ENCODE measurements at places on chromosomes 3 and 15.

- no peak for DNase-seq
Measured at GRCh38 chr3:177729956-177730681, 532.8 kb upstream of the TBL1XR1 start.

DNA sequence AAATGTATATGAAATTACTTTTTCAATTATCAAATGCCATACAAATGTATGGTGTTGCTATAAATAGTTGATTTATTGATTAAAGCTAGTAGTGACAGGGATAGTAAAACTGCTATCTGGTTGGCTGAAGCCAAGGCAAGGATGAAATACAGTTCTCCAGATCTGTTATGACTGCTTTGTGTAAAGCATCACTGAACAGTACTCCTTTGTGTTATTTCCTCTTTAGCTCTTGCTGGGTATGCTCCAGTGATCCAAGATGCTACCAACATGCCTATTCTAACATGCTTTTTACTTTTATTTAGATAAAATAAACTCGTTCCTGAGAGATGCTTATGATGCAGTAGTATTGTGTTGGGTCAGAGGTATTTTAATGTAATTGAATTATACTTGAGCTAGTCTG, 12.4 kb upstream of the UBR1 start:
- no peak for DNase-seq

- peak; percentile 47 for DNase-seq
Measured at GRCh38 chr3:125245521-125245920, 33.0 kb upstream of the SLC12A8 start.

- peak; percentile 8 for DNase-seq
Measured at GRCh38 chr3:183098536-183099025, 715 bp downstream of the MCCC1 start.

GRCh38 chr3:182697345-182697919, 95.9 kb upstream of the ATP11B start:
- DNase-seq: no peak

DNA sequence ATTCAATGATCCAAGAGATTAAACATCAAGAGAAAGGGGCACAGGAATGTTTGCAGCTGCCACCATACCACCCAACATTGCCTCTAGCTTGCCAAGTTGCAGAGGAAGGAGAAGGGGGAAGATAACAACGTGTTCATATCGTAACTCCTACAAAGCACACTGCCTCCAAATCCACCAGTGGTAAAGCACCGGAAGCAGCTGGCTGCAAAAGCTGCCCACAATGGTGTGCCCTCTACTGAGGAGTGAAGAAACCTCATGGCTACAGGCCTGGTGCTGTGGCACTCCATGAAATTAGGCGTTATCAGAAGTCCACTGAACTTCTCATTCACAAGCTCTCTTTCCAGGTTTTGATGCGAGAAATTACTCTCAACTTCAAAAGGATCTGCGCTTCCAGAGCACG, 263.9 kb upstream of the STT3B start:
- DNase-seq: no peak

DNA sequence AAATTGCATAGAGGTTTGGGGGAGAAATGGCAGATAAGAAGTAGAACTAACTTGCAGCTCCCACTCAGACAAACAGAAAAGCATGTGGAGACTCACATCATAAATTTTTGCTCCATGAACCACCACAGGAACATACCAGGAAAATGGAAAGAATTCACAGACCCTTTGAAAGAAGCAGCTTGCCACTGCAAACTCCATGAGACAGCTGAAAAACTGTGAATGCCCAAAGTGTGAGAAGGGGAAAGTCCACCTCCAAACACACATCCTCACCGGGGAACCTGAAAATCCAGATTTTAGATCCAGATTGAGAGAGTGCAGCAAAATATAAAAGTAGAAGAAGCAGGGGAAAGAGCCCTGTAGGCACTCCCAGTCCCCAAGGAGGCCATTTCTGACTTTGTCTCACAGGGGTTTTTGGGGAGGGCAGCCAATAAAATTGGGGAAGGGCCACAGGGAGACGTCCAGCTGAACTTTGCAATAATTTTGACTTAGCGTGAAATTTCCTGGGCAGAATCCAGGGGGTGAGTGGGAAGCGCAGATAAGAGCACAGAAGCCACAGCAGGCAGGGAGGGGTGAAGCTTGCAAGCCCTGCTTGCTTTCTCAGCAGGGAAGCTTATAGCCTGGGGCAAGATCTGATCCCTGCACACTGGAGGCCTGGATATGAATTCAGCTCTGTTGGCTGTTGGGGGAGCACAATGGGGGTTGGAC, 183.4 kb upstream of the UBE2E2 start:
- peak; percentile 19 for DNase-seq

Measured in iris pigment epithelial cell (primary cell).